Fibroblast of skin of back (primary cell): ENCODE measurements at places on chromosomes 3 and 15.
A peak's percentile ranks its signal among the peaks of the same experiment; 100 is the strongest.

DNA sequence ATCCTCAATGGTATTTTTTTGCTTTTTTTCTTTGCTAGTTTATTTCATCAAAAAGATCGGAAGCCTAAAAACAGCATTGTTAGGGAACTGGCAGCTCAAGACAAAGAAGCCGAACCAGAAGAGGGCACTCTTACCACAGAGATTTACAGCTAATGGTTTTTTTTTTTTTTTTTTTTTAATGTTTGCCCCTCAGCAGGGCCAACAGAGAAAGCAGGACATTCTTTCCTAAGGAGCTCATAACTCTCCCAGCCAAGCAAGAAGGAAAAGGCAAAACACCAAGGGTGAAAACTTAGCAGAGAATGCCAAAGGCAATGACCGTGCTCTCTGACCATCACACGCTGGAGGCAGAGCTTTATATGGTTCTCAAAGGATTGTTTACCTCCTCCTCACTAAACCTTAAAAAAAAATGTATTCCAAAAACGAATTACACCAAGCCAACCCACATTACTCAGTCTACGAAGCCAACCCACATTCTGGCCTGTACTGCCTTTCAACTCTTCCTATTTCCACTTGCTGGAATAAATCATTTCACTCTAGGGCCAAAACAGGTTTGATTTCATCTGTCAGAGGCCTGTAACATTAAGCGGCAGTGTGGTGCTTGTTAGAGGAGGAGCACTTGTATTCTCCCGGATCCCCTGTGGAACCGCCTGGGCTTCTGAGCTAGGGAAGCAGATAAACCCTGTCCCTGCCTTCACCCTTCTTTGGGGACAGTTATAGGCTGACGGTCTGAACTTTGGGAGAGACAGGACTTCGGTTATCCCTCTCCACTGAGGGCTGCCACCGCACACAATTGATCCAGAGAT, 35.6 kb upstream of the GYG1 start:
- DNase-seq: peak; percentile 94

DNA sequence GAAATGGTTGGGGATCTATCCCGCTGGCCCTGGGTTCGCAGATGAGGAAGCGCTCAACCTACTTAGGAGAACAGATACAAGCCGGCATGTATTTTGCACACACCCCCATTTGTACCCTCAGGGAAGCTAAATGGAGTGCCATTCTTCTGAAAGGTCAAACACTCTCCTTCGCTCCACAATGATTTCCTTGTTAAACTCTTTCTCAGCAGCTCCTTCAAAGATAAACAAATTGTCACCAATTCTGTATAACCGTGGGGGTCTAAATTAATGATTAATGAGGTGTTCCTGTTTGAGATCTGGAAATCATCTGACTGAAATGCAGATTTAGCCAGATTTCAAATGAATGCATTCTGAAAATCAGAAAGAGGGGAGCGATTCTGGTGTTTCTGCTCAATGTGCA, 124.0 kb downstream of the MEGF11 start:
- DNase-seq: no peak

GRCh38 chr3:157369727-157370421, 66.8 kb upstream of the PTX3 start:
- no peak for DNase-seq

- DNase-seq: peak; percentile 68
Observed at GRCh38 chr3:171379281-171379680, 80.9 kb downstream of the TNIK start.

DNA sequence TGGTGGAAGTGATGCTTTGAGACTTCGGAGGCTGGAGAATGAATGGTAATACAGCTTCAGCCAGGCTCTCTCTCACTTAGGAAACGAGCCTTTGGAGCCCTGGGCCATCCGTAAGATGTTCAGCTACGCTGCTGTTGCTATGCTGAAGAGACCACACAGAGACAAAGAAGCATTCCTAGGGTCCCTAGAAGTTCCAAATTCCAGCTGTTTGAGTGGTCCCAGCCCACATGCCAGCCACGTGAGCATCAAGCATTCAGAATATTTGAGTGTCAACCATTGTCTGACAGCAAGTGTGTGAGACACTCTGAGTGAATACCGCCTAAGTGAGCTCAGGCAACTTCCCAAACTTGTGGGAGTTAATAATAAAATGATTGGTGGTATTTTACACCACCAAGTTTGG, 212.9 kb downstream of the CD47 start:
- DNase-seq: peak; percentile 58

- peak; percentile 50 for DNase-seq
Observed at GRCh38 chr3:131082871-131083863, 56.5 kb downstream of the NEK11 start.
